A549 treated with GW870086 at 1 μM for 4 hours (cell line): ENCODE measurements at places on chromosomes 6 and 20. TPM values are rescaled to one million over a fixed set of nuclear protein-coding genes. Genes with fewer than 3 reads are reported as not detected.

BPIFA2 gene
- 0.19 TPM in 1 of 5 replicates, not detected in the others for total RNA-seq

THEMIS gene
- not detected in 5 replicates for total RNA-seq

PAK5 gene
- total RNA-seq = not detected in 5 replicates

NRN1 gene
- 0.49 to 0.90 TPM (median 0.66 TPM) in 5 replicates for total RNA-seq

ZC2HC1B gene
- total RNA-seq = not detected in 5 replicates

CCN6 gene
- total RNA-seq = not detected in 5 replicates

AK9 gene
- total RNA-seq = 0.63 to 1.3 TPM (median 1.1 TPM) in 5 replicates

SPATA25 gene
- total RNA-seq = 0.56 to 0.74 TPM (median 0.69 TPM) in 5 replicates

MYO6 gene
- total RNA-seq = 7.1 to 7.9 TPM (median 7.5 TPM) in 5 replicates

GNL1 gene
- total RNA-seq = 26.4 to 35.9 TPM (median 35.3 TPM) in 5 replicates

NR2E1 gene
- 0.06 TPM in 1 of 5 replicates, not detected in the others for total RNA-seq

CNR1 gene
- total RNA-seq = 0.45 to 0.65 TPM (median 0.46 TPM) in 5 replicates

TINAG gene
- total RNA-seq = not detected in 5 replicates

SPEF1 gene
- 1.4 to 2.7 TPM (median 2.0 TPM) in 5 replicates for total RNA-seq

FAM184A gene
- not detected in 5 replicates for total RNA-seq

C6orf58 gene
- total RNA-seq = 0.24 to 0.25 TPM in 2 of 5 replicates, not detected in the others

KIF6 gene
- 0.09 to 0.50 TPM (median 0.17 TPM) in 5 replicates for total RNA-seq

IGF2R gene
- total RNA-seq = 26.5 to 33.1 TPM (median 31.0 TPM) in 5 replicates

MUC22 gene
- 0.02 TPM in 1 of 5 replicates, not detected in the others for total RNA-seq

RFX6 gene
- not detected in 5 replicates for total RNA-seq

OVOL2 gene
- 0.18 to 0.34 TPM (median 0.21 TPM) in 4 of 5 replicates, not detected in the other for total RNA-seq

CHMP4B gene
- total RNA-seq = 145 to 159 TPM (median 155 TPM) in 5 replicates

GPSM3 gene
- total RNA-seq = 0.22 to 0.49 TPM (median 0.43 TPM) in 5 replicates

C2 gene
- total RNA-seq = 0.07 to 0.43 TPM (median 0.23 TPM) in 5 replicates

CPNE5 gene
- total RNA-seq = 0.10 to 0.13 TPM (median 0.12 TPM) in 4 of 5 replicates, not detected in the other

IL17A gene
- not detected in 5 replicates for total RNA-seq

SLC22A3 gene
- total RNA-seq = 40.2 to 51.2 TPM (median 47.9 TPM) in 5 replicates

CRISP3 gene
- not detected in 5 replicates for total RNA-seq

FLRT3 gene
- 1.1 to 1.6 TPM (median 1.3 TPM) in 5 replicates for total RNA-seq

HINT3 gene
- 5.8 to 7.5 TPM (median 6.4 TPM) in 5 replicates for total RNA-seq

LPA gene
- total RNA-seq = 0.03 to 0.13 TPM (median 0.09 TPM) in 5 replicates

HLA-DQB2 gene
- not detected in 5 replicates for total RNA-seq

MICA gene
- total RNA-seq = 28.4 to 32.1 TPM (median 31.4 TPM) in 5 replicates

C6orf141 gene
- total RNA-seq = 10.2 to 11.5 TPM (median 11.1 TPM) in 5 replicates

NOX3 gene
- total RNA-seq = not detected in 5 replicates

MDN1 gene
- total RNA-seq = 9.7 to 14.1 TPM (median 13.4 TPM) in 5 replicates
